Kidney (tissue), 22 donors: ENCODE measurements at places on chromosomes 11 and 22. TPM values are rescaled to one million over a fixed set of nuclear protein-coding genes. Genes with fewer than 3 reads are reported as not detected.
A peak's percentile ranks its signal among the peaks of the same experiment; 100 is the strongest.

GRCh38 chr11:38315151-38315550 lies 1717.1 kb upstream of the RAG2 start:
- DNase-seq = no peak

Gene CDC45
- polyA plus RNA-seq = 0.32 TPM

Gene MYBPC3
- 0.52 TPM for polyA plus RNA-seq

Gene MFNG
- polyA plus RNA-seq = 9.1 TPM

- no peak for DNase-seq
These were observed 435.4 kb downstream of the TMEM135 start for GRCh38 chr11:87473174-87473573.

- peak; percentile 63 for DNase-seq
These were observed 48.0 kb upstream of the CEP126 start for GRCh38 chr11:101866619-101867491.

- no peak for DNase-seq
These were observed 4.9 kb downstream of the MUC5AC start for GRCh38 chr11:1162491-1163311.

- peak; percentile 70 for DNase-seq
These were observed 446 bp downstream of the VSTM5 start for GRCh38 chr11:93849751-93850593.

DNA sequence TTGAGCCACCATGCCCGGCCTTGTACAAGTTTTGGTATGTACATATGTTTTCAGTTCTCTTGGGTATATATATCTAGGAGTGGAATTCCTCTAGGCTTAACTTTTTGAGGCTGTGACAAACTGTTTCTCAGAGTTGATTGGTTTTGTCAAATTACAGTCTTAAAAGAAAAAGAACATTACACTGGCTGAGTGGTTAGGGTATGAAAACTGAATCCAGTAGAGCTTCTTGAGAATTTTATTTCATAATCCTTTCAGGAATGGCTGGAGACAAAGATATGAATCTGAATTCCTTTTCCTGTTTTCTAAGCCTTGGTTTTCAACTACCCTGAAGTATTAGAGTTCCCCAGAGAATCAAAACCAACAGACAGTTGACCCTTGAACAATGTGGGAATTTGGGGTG lies 6.5 kb downstream of the METTL15 start:
- DNase-seq = no peak

Gene KRTAP5-8
- 1.8 TPM for polyA plus RNA-seq

DNA sequence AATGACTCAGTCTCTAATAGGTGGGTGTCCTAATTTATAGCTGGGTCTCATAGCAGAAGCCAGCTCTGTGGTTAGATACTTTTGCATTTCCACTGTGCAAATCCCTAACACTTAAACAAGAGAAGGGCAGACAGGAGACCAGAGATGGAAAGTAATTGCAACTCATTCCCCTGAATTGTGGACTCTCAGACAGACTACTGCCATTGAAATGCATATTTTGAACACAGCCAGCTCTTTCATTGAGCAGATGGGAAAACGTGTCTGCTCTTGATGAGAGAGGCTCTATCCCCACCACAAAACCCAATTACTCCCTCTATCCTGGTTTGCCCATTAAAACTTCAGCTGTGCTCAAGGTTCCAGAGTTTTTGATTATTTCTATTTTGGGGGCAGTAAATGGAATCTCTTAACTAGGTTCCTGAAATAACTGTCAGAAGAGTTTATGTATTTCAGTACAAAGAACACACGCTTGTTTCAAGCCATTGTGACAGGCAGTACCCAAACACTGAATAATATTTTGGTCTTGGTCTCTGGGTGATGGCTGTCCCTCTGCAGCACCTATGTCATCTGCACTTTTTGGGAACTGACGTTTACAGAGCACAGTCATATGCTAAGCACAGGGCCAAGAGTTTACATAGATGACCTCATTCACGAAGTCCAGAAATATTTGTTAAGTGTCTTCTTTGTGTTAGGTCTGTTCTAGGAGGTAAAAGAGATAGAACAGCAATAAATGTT lies 41.7 kb downstream of the FAM227A start:
- DNase-seq = no peak

Gene AMBRA1
- 8.0 TPM for polyA plus RNA-seq

DNA sequence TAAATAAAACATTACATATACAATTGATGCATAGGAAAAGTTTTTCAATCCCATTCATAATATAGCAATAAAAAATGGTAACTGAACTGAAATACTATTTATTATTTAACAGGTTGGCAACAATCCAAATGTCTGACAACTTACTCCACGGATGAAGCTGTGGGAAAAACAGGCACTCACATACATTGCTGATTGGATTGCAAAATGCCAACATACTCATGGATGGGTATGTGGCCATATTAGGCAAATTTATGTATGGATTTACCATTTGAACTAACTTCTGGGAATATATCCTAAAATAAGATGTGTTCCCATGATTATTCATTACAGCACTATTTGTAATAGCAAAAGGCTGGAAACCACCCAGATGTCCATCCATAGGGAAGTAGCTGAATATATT lies 3.2 kb upstream of the BIRC2 start:
- DNase-seq = no peak

DNA sequence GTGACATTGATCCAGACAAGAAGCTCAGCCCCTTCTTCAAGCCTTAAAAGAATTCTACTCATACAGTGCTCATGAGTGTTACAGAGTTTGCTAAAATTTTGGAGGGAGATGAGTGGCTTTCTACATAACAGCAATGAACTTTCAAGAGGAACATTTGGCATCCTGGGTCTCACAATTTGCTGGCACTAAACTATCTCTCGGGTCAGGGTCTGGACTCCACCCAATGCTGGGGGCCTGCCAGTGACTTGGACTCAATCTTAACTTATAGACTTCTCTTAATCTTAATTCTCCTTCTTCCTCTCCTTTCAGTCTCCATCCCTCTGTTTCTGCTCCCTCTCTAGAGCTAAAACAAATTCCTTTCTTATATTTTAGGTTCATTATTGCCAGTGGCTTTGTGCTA lies 317.9 kb downstream of the TMEM135 start:
- no peak for DNase-seq

GRCh38 chr11:73194593-73194992 lies 23.5 kb upstream of the P2RY2 start:
- DNase-seq = peak; percentile 46

- DNase-seq = no peak
These were observed 18.2 kb upstream of the KIRREL3 start for GRCh38 chr11:127018683-127019279.

GRCh38 chr22:29722151-29722550 lies 2.3 kb downstream of the CABP7 start:
- no peak for DNase-seq

DNA sequence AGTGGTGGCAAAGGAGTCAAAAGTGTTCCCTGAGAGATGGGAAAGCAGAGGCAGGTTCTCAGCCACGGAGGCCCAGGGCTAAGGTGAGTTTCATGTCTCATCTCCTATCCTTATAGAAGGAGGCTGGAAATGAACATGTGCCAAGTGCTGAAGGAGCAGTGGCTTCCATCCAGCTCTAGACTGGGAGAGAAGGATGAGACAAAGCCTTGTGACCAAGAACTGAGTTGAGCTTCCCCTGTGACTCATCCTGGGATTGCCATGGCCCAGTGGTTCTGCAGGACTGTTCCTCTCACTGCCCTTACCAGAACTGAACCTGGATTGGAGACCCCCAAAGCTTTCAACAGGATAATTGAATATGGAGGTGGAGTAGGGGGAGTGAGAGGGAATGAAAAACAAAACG lies 16.7 kb upstream of the OR9Q1 start:
- DNase-seq = no peak

GRCh38 chr11:23674866-23675265 lies 814.6 kb upstream of the CCDC179 start:
- no peak for DNase-seq

- DNase-seq = no peak
These were observed 106.5 kb downstream of the FEZ1 start for GRCh38 chr11:125389339-125390166.

- DNase-seq = no peak
These were observed 435 bp upstream of the TAF6L start for GRCh38 chr11:62770778-62771143.

- no peak for DNase-seq
These were observed 690.1 kb downstream of the METTL15 start for GRCh38 chr11:28798286-28798685.

Gene LMO2
- 57.1 TPM for polyA plus RNA-seq

DNA sequence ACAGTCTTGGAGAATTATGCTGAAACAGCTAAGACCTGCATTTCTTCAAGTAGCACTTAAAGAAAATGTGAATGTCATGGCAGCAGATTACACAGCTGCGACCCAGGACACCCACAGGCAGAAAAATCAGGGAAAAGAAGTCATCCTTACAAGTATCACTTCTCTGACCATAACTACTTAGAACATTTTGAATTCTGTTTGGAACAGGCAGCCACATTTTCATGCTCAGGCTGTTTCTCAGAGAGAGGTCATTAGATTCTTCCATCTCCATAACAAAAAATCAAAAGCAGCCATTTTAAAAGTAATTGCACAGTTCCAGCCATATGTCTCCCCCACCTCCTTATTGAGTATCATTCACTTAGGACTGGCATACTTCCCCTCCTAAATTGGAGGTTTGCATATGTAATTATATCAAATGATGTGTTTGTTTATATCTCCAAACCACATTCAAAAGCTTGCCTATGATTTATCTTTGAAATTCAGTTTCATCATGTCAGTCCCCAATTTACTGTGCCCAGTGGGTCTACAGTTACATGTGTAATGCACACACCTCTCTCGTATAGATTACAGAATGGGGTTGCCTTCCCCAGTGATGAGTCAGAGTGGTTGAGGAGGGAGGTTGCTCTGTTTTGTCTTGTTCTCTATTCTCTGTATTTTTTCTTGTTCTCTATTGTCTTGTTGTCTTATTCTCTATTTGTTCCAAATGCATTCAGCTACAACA lies 276.5 kb upstream of the MTNR1B start:
- no peak for DNase-seq

Gene SEC14L2
- polyA plus RNA-seq = 17.3 TPM

DNA sequence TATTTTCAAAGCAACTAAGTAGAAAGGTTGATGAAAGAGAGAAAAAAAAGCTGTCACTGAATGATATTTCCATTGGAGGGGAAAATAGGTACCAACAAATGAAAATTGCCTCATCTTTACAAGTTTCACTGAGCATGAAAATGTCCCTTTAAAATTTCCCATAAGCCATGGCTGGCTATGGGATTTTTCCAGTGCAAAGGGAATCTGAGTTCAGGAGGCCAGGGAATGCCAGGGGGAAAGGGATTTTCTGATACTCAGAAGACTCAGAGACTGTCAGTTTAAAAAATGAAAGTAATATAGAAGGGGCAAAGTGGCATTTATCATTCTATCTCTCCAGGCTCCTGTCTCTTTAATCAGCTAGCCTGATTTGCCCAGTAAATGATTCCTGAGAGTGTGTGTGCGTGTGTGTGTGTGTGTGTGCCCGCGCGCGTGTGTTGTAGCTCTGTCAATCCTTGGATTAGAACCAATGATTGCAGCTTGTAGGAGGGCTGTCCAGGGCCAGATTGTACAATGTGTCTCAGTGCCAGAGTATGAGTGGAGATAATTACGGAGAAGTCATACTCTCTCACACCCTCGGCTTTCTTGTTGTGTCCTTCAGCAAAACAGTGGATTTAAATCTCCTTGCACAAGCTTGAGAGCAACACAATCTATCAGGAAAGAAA lies at the start of gene NTM:
NTM (plus strand) TSS at position 526 of the 662 bp plus-strand sequence.
- peak; percentile 67 for DNase-seq

Gene RIBC2
- not detected for polyA plus RNA-seq

Gene ZNRD2
- polyA plus RNA-seq = 60.4 TPM
